Dermis microvascular lymphatic vessel endothelial cell (primary cell): ENCODE measurements at places on chromosomes 3 and 15. TPM values are rescaled to one million over a fixed set of nuclear protein-coding genes. Genes with fewer than 3 reads are reported as not detected.

The TF gene
- 0.13 TPM in 2 replicates for total RNA-seq

The FBXW12 gene
- not detected in 2 replicates for total RNA-seq

The CLRN1 gene
- total RNA-seq, result not detected in 2 replicates

The POLQ gene
- 1.6 and 4.0 TPM in 2 replicates for total RNA-seq

The ROBO2 gene
- total RNA-seq, result under 0.01 TPM in 1 of 2 replicates, not detected in the other

The ACTC1 gene
- total RNA-seq, result not detected in 2 replicates

The BSN gene
- total RNA-seq, result under 0.01 TPM in 2 replicates

The GRM2 gene
- under 0.01 TPM in 2 replicates for total RNA-seq
